ENCODE measurements at places on chromosomes 2 and 18.

GRCh38 chr2:228763379-228763981, 507.6 kb downstream of the PID1 start:
- DNase-seq: no peak

GRCh38 chr2:192535956-192536921, 341.5 kb upstream of the TMEFF2 start:
- DNase-seq: no peak

DNA sequence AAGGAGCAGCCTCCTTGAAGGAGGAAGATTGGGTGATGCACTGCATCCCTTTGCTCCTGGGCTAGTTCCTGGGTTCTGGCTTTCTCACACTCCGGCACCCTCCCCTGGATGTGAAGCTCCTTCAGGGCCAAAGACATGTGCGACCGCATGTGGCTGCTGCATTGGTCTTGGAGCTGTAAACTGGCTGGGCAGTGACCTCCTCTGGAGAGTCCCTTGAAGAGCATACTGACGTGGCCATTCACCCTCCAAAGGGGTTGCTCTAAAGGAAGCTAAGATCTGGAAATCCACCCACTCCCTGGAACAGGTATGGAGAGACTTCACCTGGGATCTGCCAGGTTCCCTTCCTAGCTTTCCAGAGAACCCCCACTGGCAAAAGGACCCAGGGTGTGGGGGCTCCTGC, 62.1 kb downstream of the TMEM17 start:
- DNase-seq: no peak

DNA sequence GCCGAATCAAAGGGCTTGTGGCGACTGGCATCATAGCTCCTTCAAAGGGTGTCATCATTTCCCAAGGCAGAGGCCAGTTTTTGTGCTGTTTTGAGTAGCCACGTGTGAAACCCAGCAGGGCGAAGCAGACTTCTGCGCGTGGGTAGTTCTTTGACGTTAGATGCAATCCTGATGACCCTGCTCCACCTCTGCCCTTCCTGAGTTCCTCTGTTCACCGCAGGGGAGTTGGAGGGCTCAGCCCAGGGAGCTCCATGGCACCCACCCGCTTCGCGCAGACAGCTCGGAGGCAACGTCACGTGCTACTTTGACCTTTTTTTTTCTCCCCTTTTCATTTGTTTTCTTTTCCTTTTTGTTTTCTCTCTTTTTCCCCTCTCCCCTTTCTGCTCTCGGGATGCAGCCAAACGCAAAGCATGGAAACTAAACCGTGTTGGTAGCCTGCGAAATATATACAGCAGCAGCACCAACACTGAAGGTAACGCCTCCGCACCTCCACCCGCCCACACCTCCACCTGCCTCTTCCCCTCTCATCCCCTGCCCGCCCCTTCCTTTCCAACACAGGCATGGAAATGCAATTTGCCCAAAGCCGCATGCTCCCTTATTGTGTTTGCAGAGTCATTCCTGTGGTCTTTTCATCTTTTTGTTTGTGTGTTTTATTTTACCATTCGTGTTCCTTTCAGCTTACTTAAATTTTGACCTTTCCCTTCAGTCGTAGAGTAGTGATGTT, 153.6 kb downstream of the GBX2 start:
- no peak for DNase-seq

- no peak for DNase-seq
These were observed 3.5 kb downstream of the COPS9 start for GRCh38 chr2:240132651-240132980.

- DNase-seq: no peak
These were observed 97.7 kb downstream of the CDC42EP3 start for GRCh38 chr2:37573451-37574388.

DNA sequence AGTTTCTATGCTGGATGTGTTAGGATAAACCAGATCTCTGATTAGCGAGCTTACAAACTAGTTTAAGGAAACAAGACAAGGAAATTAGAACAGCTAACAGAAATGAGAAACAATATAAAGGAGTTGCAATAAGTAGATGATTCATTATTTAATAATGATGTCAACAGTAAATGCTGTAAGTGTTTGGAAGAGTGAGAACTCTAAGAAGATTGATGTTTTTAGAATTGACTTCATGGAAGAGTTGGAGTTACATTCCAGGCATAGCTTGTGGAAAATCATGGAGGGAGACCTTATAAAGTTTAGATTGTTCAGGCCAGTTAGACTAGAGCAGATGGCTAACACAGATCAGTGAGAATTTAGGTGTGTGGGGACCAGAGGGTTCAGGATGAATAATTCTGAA, 32.6 kb downstream of the PPP1R1C start:
- no peak for DNase-seq

GRCh38 chr2:72919414-72920317, 2.3 kb downstream of the EMX1 start:
- DNase-seq: no peak

DNA sequence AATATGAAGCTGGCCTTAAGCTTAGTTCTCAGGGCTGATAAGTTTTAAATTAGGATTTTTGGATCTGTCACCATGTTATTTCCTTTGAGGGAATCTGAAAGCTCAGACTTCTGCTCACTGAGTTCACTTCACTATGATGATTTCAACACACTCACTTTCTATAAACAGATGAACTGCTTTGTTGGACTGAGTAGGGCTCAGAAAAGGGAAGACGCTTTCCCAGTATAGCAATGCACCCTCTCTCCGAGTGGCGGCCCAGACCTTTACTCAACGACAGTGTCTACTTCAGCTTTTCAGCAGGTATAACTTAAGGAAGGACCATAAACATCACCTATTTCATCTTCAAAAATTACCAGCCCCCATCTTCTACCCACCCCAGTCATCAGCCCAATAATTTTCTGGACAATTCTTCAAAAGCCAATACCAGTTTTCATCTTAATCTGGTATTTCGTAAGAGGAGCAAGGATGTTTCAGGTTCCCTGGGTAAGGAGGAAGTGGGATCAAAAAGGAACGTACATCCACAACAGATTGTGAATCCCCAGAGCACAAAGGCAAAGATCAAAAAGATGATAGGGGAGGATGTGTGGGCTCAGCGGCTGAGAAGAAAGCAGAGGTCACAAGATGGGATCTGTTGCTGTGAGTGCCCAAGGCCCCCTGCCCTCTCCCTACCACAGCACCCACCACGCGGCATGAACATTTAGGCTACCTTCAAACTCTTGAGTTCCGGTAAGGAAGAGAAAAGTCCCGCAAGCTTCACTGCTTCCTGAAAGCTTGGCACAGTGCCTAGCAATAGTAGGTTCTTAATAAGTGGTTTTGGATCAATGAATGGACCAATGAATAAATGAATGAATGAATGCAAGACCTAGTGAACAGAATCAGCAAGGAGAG, 41.9 kb downstream of the LPIN2 start:
- peak; percentile 42 for DNase-seq

GRCh38 chr2:161068670-161069069, 91.6 kb upstream of the TANK start:
- no peak for DNase-seq

GRCh38 chr2:85395912-85396475, 14.2 kb downstream of the CAPG start:
- no peak for DNase-seq

- no peak for DNase-seq
These were observed 33.5 kb upstream of the RAB27B start for GRCh38 chr18:54794823-54795222.

- DNase-seq: no peak
These were observed 89.3 kb upstream of the SLC66A3 start for GRCh38 chr2:11065833-11066485.

- DNase-seq: no peak
These were observed 86.8 kb downstream of the FMNL2 start for GRCh38 chr2:152421521-152422370.

GRCh38 chr2:117717072-117717471, 97.4 kb upstream of the DDX18 start:
- DNase-seq: no peak

DNA sequence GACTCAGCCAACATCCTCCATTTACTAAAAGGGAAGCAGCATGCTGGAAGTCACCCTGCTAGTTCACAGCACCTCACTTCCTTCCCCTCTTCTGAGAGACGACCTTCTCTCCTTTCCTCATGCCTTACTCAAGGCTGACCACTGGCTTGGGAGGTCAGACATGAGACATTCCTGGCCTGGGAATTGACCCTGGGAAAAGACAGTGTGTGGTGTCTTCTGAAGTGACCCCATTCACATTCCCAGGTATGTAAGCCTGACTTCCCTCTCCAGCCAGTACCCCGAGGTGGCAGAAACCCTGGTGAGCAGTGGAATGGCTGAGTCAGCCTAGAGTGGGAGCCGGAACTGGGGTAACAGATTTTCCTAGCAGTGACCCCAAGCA, 92.4 kb downstream of the PLB1 start:
- peak; percentile 15 for DNase-seq

- no peak for DNase-seq
These were observed 53.8 kb upstream of the TMEM177 start for GRCh38 chr2:119625226-119625625.

- no peak for DNase-seq
These were observed 96.9 kb downstream of the OSBPL1A start for GRCh38 chr18:24300703-24301102.

GRCh38 chr2:10316860-10317259, 14.2 kb downstream of the HPCAL1 start:
- no peak for DNase-seq

- no peak for DNase-seq
These were observed 9.3 kb downstream of the SP3 start for GRCh38 chr2:173955867-173956266.
